Right lung (tissue), 10 donors: ENCODE measurements at places on chromosomes 7 and 10. TPM values are rescaled to one million over a fixed set of nuclear protein-coding genes. Genes with fewer than 3 reads are reported as not detected.

GRCh38 chr7:95026421-95027072 lies 119.2 kb downstream of the PPP1R9A start:
- no peak for DNase-seq

- DNase-seq, result peak; percentile 71
Observed at GRCh38 chr7:101815826-101816594, 1.4 kb upstream of the CUX1 start.

- no peak for DNase-seq
Observed at GRCh38 chr10:88849234-88849633, 2.4 kb downstream of the ANKRD22 start.

- DNase-seq, result peak; percentile 65
Observed at GRCh38 chr10:33423154-33423529, 88.7 kb upstream of the NRP1 start.

DNA sequence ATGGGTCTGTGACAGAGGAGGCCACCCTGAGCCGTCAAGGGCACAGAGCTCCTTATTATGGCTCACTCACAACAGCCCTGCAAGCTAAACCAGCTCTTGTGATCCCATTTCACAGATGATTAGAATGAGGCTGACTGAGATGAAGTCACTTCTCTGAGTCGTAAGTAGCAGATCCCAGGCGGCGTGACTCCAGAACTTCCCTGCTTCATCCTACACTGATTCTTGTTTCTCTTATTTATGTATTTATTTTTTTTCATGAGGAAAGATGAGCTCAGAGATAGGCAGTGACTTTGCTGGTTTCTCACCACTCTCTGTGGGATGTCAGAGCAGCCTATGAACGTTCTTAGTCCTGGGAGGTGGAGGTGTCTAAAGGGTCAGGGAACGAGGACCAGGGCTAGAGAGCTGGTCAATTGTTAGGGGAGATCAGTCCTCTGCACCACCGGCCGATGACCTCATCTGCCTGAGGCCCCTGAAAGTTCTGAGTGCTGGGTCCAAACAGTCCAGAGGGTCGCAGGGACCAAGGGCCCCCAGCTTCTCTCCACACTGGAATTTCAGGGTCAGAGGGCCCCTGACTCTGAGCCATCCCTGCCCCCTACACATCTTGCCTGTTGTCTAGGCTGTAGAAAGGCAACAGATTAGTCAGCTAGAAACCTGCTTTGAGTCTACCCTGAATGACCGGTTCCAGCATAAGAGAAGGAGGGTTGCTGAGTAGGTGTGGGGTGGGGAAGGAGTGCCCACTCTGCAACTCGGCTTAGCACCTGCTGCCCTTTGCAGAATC lies 17.9 kb downstream of the CLRN3 start:
- no peak for DNase-seq

DNA sequence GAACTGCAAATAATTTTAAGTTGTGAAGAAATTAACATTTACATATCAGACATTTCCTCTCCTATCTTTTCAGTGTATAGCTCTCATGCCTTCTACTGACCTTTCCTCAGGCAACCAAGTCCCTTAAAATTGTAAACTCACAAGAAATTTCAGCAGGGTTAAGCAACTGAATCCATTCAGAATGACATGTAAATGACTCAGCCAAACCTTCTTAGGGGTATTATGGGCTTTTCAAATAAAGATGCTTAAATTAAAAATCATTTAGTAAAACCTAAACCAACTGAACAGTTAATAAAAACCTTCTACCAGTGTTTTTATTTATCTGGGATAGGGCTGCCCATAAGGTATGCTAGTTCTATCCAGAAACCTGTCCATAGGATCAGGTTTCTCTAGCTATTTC lies 20.7 kb downstream of the WAPL start:
- no peak for DNase-seq

GRCh38 chr10:55426138-55426537 lies 625.1 kb upstream of the PCDH15 start:
- DNase-seq, result no peak

DNA sequence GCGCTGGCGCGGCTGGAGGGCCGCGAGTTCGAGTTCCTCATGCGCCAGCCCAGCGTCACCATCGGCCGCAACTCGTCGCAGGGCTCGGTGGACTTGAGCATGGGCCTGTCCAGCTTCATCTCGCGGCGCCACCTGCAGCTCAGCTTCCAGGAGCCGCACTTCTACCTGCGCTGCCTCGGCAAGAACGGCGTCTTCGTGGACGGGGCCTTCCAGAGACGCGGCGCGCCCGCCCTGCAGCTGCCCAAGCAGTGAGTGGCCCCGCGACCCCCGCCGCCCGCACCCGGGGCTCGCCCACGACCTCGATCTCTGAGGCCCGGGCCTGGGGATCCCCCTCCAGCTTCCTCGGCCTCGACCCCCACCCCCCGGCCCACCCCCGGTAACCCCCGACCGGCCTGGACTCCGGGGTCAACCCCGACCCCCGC lies 537 bp downstream of the FOXK1 start:
- DNase-seq, result no peak

DNA sequence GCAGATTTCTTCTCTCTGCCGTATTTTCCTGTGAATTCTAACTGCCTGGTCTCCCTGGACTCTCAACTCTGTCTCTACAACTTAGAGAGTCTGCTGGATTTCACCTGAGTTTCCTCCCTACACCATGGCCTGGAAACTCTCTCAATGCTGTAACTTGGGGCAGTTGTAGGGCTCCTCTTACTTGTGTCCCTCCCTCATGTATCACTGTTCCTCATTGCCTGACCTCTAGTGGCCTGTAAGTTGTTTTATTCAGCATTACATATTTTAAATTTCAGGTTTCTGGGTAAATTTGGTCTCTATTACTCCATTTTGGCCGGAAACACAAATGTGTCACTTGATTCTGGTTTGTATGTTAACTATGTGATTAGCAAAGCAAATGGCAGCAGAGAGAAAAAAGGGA lies 70.9 kb downstream of the DYNC1I1 start:
- DNase-seq, result no peak

DNA sequence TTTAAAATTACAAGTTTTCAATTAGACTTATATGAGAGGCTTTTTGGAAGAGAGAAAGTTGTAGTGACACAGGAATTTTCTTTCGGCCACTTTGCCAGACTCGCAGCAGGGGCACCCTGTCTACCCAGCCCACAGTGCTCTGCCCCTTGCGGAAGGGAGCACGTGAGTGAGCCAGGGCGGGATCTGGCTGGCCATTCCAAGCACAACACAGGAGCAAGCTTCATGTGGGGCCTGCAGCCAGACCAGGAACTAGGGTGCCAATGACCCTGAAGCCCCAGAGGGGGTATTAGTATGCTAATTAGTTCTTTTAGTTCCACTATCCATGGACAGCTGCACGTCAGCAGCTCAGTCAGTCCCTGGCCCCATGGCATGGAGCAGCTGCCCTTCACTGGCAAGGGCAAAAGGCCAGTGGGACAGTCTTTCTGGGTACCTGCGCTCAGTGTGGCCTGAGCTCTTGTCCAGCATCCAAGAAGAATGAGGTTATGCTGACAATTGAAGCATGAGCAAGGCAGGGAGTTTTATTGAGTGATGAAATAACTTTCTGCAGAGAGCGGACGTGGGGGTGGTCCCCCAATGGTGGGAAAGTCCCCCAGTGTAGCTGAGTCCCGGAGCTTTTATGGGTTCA lies 251.1 kb upstream of the CSTF2T start:
- DNase-seq, result no peak

DNA sequence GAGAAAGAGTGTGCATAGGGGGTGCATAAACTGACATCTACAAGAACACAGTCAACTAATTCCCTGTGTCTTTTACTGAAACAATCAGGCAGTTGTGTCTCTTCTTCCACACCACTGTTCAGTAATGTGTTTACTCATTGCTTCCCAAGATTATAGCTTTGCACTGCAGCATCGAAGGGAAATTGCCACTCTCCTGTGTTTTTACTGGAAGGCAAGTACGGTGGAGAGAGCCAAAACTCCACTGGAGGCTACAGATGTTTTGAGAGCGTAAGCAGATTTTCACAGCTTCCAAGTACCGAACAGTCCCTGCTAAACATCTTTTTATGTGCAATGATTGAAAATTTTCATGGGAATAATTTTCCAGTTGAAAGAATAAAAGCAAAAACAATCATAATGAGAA lies 510.5 kb upstream of the AKR1E2 start:
- DNase-seq, result peak; percentile 88

GRCh38 chr10:122113161-122113944 lies 124.4 kb downstream of the TACC2 start:
- peak; percentile 66 for DNase-seq

DNA sequence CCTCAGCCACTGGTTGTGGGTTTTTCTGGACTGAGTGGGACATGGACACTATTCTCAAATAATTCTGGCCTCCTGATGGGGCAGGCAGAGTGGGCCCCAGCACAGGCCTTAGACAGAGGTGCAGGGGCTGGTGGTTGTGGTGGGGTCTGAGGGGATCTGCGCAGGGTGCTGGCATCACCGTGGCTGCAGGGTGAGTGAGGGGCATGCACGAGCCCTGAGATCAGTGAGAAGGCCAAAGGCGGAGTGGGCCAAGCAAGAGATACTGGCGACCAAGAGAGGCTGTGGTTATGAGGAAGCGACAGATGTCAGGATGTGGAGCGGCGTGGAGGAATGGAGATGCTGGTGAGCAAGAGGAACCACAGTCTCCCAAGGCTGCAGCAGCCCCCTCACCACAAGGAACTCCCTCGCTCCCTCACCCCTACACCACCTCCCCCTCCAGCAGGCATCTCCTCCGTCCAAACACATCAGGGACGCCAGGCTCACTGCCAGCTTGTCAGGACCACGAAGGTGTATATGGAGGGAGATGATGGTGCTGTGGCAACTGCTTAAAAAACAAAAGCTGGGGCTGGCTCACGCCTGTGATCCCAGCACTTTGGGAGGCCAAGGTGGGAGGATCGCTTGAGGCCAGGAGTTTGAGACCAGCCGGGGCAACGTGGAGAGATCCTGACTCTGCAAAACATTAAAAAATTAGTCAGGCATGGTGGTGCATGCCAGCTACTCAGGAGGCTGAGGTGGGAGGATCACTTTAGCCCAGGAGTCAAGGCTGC lies 9.6 kb downstream of the PRF1 start:
- no peak for DNase-seq

DNA sequence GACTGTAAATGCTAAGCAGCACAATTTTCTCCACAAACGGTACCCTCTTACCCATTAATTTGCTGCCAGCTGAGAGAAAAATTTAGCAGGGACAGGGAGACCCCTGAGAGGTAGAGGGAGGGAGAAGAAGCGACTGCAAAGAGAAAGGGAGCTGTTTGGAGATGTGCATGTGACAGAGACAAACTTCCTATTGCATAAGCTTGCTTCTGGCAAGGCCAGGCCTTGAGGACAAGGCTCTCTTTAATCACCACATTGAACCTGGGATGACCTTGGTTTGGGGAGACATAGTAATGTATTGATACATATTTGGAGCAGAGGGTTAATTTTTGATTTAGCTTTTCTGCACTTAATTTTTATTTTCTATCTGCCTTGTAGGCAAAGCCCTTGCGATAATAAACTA lies 31.1 kb upstream of the HIBADH start:
- no peak for DNase-seq

- DNase-seq, result no peak
Observed at GRCh38 chr7:4166807-4167206, 515.3 kb upstream of the FOXK1 start.

DNA sequence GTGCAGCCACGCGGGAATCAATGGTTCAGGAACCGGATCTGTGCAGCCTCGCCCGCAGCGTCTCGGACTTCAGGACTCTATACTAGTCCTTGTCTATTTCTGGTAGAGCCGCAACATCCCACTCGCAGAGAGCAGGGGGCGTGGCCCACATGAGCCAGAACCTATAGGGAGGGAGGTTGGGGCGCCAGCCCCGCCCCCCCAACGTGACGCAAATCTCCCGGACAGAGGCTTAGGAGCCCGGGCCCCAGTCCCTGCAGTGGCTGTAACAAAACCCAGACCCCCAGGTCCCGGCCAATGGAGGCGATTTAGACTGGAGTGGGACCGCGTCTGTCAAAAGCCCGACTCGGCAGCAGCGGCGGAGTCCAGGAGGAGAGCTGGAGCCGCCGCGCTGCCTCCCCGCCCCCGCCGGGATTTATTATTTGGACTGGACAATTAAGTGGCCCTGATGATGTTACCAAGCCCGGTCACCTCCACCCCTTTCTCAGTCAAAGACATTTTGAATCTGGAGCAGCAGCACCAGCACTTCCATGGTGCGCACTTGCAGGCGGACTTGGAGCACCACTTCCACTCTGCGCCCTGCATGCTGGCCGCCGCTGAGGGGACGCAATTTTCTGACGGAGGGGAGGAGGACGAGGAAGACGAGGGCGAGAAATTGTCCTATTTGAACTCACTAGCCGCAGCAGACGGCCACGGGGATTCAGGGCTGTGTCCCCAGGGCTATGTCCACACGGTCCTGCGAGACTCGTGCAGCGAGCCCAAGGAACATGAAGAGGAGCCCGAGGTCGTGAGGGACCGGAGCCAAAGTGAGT lies at the start of gene NKX2-3:
NKX2-3 (plus strand) TSS at position 256 of the 809 bp plus-strand sequence; CDS start at position 446, 190 bp downstream.
- no peak for DNase-seq

- no peak for DNase-seq
Observed at GRCh38 chr7:137480401-137480800, 136.9 kb upstream of the PTN start.

GRCh38 chr10:129586898-129587443 lies 119.9 kb downstream of the MGMT start:
- no peak for DNase-seq

DNA sequence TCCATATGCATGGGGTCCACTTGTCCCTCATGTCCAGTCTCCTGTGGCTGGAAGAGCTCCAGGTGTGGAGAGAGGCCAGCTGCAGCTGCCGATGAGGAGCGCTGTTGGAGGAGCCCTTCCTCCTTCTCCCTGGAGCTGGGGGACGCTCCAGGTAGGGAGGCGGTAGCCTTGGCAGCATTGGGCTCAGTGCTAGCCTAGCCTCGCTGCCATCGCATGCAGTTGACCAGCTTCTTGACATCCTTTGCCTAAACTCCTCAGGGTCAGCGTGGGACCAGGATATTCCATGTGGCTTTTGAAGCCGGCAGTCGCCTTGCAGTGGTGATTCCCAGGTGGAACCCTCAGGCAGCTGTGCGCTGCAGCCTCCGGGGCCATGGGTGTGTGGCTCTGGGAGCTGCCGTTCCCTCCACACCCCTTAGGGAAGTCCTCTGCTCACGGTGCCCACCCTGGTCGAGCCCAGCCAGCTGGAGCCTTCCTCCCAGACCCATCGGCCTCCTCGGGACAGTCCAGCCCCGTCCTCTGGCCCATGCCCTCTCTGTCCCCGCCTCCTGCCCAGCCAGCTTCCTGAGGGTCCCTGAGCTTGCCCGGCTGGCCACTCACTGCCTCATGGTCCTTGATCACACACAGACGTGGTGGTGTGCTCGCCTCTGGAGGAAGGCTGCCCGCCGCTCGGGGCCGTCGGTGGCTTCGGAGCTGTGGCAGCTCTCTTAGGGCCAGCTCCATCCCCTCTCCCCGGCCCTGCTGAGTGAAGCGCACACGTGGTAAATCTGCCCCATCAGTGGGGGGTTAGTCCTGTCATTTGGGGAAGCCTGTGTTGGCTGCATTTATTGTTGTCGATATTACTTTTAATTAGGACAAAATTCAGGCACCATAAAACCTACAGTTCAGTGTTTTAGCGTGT lies 21.2 kb downstream of the INPP5A start:
- no peak for DNase-seq

- DNase-seq, result no peak
Observed at GRCh38 chr10:133180965-133181639, 21.1 kb downstream of the KNDC1 start.

The ACHE gene
- 2.2 TPM for polyA plus RNA-seq

The TMEM178B gene
- 4.8 TPM for polyA plus RNA-seq

The NPY4R gene
- 0.68 TPM for polyA plus RNA-seq

The HOXA3 gene
- polyA plus RNA-seq, result 53.1 TPM

The TEX47 gene
- not detected for polyA plus RNA-seq

The NUTM2A gene
- polyA plus RNA-seq, result 1.9 TPM

The CPA2 gene
- polyA plus RNA-seq, result 0.21 TPM

The PAPOLB gene
- 0.05 TPM for polyA plus RNA-seq

The CYP3A7 gene
- 0.59 TPM for polyA plus RNA-seq

The C10orf53 gene
- polyA plus RNA-seq, result 0.07 TPM

The IL6 gene
- polyA plus RNA-seq, result 0.96 TPM

The ZCWPW1 gene
- polyA plus RNA-seq, result 9.3 TPM
